ENCODE measurements at places on chromosomes 3 and 15.

DNA sequence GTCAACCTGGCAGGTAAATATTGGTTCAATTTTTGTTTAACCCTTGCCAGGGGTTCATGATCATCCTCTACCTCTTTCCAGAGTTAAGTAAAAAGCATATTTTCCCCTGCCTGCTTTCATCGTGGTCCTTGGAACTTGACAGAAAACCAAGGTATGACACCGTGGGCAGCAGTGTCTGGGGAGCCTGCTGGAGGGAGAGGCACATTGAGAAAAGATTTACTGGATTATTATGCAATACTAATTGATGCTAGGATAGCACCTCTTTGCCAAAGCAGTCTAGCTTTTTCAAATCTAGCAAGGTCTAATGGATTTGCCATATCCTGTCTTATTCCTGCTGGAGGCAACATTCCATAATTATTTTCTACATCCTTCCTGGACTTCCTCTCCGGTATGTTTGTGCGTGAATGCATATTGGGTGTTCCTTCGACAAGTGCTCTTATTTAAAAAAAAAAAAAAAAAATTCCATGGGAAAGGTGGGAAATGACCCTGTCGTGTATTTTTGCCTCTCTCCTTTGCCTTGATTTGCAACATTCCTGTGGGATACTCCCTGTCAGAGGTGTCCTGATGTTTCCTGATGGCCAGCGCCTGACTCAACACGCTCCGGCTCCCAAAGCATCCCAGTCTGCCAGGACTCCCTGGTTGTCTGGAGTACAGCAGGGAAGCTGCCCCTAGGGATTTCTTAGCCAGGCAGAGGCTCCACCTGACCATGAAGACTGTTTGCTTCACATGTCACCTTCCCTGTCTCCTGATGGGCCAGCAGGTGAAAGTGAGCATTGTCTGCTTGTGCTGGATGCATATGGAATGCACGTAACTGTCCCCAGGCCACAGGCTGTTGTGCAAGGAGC lies 6.3 kb downstream of the BHLHE40 start:
- peak; percentile 87 for DNase-seq

DNA sequence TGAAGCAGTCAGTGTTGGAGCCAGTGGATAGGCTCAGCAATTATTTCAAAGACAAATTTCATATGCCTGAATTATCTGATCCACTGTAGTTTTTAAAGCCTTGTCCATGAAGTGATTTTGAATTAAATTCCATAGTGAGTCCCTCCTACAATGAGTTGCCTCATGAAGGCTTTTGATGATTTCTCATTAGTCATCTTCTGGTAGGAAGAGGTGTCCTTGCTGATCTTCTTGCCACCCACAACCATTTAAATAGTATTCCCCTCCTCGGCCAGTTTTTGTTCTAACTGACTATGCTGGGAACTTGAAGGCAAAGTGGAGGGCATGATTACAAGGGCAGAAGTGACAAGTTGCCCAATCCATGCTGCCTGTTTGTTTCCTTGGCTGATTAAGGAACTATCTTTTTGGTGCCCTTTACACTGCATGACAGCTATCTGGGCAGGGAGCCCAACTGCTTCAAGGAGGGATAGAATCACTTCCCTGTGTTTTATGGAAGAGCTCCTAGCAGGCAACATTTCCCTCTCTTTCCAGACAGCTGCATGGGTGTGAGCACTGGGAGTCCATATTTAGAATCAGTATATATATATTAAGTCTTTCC lies 617.5 kb downstream of the ZPLD1 start:
- DNase-seq, result no peak

- DNase-seq, result no peak
These were observed 18.6 kb upstream of the IREB2 start for GRCh38 chr15:78419367-78419766.

GRCh38 chr15:74727727-74728126 lies 2.4 kb upstream of the CYP1A1 start:
- DNase-seq, result no peak

GRCh38 chr15:60179786-60180391 lies 175.8 kb downstream of the FOXB1 start:
- peak; percentile 34 for DNase-seq

DNA sequence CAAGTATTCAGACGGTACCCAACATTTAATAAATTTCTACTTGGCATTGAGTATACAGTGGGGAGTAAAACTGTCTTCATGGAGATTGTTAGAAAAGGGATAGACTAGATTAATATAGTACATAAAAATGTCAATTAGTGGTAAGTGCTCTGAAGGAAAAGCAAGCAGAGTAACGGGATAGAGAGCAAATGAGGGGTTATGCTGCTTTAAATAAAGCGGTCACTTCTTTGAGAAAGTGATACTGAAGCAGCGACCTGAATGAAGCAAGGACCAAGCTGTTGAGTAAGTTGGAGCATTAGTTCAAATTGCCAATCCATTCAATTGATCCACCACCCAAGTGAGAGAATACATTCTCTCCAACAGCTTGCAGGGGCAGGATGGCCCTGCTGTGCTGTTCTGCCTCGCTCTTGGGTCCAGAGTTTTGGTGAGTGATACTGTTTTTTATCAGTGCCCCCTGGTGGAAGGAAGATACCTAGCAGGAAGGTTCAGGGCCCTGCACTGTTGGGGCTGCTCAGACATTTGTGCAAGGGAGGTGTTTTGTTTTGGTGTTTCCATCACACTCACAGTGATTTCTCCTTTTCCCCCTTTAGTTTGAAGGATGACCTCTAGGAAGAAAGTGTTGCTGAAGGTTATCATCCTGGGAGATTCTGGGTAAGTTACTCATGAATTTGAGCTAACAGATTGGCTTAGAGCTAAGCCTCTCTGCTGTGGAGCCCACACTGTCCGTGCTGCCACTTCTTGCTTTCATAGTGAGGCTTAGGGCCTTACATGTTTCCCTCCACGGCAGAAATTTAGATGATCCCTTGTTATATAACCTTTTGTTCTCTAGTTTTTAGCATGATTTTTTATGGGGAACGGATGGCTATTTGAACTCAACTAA lies 69.0 kb downstream of the RAB7A start:
- DNase-seq, result peak; percentile 38

GRCh38 chr15:79008659-79009058 lies 63.8 kb upstream of the CTSH start:
- DNase-seq, result no peak

- no peak for DNase-seq
These were observed 6.6 kb upstream of the TRAK1 start for GRCh38 chr3:42084586-42084985.

GRCh38 chr3:154040283-154040682 lies 80.9 kb upstream of the ARHGEF26 start:
- DNase-seq, result no peak

DNA sequence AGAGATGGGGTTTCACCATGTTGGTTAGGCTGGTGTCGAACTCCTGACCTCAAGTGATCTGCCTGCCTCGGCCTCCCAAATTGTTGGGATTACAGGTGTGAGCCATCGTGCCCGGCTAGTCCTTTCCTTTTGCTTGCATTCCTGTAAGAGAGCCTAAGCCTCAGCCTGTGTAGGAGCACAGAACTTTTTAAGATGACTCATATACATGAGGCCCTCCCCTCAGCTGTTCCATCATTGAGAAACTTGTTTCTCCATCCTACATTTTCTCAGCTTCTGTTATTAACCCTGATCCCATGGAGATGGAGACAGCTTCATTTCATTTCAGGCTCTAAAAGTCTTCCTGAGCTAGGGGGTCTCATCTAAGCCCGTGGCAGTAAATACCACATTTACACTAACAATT lies 123.3 kb downstream of the PLOD2 start:
- DNase-seq, result no peak

Data from kidney glomerular epithelial cell (primary cell).